ENCODE measurements at places on chromosomes 11 and 22.

DNA sequence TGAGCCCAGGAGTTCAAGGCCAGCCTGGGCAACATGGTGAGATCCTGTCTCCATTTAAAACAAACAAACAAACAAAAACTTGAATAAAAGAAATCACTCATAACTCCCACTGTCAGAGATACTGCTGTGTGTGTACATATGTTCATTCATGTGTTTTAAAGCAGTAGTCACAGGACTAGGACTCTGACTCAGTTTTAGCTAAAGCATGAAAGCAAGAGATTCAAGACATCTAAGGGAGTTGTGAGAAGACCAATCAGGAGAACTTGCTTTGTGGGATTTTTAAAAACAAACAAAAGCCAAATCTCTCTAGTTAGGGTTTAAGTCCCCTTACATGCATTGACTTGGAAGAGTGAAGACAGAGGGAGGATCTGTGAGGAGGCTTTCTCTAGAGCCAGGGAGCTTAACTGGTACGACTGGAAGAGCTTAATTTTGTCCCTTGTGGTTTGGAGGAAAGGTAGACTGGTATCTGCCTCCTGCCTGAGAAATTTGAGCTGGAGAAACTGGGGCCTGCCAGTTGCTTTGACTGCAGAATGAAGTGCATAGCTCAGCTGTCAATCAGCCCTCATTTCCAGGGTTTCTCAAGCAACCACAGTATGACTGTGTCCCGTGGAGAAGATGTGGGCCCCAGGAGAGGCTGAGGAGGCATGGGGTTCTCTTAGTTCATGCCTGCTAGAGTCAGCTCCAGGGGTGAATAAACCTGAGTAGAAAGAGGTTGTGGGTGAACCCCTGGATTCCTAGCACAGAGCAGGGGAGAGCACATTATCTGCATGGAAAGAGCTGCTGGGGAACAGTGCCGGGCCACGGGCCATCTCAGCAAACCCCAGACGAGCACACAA lies 30.6 kb downstream of the EXPH5 start:
- DNase-seq, result no peak

DNA sequence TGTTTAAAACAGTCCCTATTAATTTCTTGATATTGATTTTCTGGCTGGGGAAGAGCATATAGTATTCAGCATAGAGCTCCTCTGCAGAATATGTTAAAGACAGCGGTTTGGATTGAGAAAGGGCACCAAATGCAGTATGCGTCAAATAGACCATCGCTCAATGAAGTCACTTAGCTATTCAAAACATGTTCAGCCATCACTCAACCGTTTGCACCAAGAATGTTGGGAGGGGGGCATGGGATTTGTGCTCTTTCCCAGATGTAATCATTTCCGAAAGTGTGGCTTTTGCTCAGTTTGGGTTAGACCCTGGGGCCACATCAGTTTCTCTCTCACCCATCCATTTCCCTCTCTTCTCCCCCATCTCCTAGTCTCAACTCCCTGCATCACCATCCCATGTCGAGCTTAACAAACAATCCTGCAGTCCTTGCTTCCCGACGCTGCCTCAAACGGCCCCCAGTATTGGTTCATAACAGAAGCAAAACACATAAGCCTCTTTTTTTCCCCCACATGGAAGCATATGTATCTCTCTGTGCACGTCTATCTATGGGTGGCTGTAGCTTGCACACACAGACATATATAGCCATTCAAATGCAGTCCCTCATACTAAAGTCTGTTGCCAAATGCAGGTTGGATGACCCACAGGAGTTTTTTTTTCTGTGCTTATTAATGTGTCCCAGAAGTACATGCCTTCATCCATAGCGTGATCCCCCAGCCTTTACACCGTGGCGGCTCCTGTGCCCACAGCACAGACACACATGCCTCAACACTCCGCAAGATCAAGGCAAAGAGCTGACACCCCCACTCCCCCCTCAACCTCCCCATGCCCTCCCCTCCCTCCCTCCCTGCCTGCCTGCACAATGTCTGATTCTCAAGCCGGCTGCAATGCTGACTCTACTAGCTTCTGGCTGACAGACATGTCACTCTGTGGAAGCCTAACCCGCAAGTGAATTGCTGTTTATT lies 2.6 kb downstream of the CACNG2 start:
- DNase-seq, result no peak

- no peak for DNase-seq
Observed at GRCh38 chr11:92601048-92601447, 368.4 kb upstream of the MTNR1B start.

GRCh38 chr22:22181341-22181850 lies 63.2 kb upstream of the VPREB1 start:
- no peak for DNase-seq

- peak; percentile 12 for DNase-seq
Observed at GRCh38 chr11:1826552-1827094, 8.2 kb upstream of the SYT8 start.

- DNase-seq, result no peak
Observed at GRCh38 chr22:40727070-40727963, 48.0 kb downstream of the MCHR1 start.
